Activated naive CD8-positive, alpha-beta T cell treated with anti-CD3 and anti-CD28 coated beads, Interleukin-2, amount 50 U/mL, for 16 hours (primary cell): ENCODE measurements at places on chromosomes 12 and 14.

DNA sequence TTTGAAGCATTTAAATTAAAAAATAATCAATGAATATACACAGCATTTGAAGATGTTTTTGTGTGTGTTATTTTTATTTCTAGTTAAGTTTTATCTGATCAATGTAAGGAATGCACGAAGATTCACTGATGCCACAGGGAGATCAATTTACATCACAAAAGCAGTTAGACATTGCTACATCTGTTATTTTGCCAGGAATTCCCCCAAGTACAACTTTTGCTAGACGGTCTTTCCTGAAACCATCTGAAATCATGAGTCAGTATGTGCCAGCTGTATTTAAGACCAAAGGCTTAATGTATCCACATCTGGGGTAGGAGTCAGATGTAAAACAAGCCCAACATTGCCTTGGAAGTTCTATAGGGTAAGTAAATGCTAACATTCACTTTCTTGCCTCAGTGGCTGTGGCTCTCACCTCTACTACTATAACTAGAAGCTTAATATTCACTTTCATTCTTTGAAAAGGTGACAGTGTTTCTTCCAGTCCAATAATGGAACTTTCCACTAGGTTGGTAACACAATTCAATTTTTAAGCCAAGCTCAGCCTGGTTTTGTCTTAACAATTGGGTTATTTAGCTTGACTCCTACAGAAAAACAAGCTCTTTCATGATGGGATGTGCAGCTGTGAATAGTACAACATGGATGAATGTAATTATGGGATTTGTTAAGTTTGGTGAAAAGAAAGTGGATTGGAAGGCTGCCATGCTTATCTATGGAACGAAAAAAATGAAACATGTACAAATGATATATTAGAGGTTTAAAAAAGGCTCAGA lies 385.4 kb upstream of the TMEM132C start:
- no peak for DNase-seq

DNA sequence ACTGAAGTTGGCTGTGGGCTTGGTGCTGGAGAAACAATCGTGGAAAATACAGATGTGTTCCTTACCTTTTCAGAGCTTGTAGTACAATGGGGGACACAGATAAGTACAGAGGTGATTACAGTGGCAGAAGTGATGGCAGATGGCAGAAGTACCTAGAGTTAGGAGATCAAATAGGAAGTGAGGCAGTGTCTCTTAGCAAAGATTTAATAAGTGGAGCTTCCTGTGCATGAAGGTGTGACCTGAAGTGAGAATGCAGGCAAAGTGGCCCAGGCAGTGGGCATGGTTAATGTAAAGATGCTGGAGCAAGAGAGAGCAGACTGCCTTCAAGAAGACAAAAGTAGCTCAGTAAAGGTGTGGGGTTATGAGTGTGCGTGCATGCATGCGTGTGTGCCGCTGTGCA lies 16.0 kb downstream of the LRRK2 start:
- no peak for DNase-seq

GRCh38 chr14:44494137-44494536 lies 12.9 kb downstream of the FSCB start:
- DNase-seq = no peak

- DNase-seq = no peak
Measured at GRCh38 chr14:32004300-32004699, 72.8 kb upstream of the ARHGAP5 start.

DNA sequence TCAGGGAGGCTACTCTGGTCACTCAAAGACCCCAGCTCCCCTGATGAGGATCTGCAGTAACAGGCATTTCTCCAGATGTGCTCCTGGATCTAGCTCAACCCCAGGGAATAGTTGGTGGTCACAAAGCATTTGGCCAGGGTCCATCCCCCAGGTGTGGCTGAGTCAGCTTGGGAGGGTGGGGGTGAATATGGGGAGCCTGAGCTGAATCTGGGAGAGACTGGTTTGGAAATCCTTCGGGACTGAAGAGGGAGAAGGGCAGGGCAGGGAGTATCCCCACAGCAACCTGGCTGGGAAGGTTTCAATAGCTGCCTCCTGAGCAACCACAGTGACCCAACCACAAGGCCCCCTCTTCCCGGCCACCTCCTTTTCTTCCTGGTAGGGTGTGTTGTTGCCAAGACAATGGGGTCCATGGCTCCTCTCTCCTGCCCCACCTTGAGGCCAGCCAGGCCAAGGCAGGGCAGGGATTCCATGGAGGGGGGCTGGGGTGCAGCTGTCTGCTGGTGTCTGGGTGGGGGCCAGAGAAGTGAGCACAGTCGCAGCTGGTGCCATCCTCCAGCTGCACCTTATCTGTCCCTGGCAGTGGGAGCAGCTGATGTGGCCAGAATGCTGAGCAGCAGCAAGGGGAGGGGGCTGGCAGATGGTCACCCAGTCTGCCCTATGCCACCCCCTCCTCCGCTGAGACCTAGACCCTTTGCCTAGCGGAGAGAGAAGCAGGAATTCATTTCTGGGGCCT lies 5.5 kb downstream of the ASIC1 start:
- DNase-seq = no peak

GRCh38 chr12:108087900-108088299 lies 41.2 kb upstream of the WSCD2 start:
- DNase-seq = no peak

DNA sequence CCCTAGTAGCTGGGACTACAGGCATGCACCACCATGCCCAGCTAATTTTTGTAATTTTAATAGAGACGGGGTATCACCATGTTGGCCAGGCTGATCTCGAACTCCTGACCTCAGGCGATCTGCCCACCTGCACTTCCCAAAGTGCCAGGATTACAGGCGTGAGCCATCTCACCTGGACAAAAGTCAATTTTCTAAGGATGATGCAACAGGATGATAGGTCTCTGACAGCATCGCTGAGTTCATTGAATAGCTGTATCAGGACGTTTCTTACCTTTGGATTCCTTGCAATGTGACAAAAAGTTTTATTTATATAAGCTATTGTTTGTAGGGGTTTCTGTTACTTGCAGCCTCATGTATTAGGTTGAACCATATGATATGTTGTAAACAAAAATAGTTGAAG lies 55.5 kb upstream of the PCED1B start:
- DNase-seq = no peak

DNA sequence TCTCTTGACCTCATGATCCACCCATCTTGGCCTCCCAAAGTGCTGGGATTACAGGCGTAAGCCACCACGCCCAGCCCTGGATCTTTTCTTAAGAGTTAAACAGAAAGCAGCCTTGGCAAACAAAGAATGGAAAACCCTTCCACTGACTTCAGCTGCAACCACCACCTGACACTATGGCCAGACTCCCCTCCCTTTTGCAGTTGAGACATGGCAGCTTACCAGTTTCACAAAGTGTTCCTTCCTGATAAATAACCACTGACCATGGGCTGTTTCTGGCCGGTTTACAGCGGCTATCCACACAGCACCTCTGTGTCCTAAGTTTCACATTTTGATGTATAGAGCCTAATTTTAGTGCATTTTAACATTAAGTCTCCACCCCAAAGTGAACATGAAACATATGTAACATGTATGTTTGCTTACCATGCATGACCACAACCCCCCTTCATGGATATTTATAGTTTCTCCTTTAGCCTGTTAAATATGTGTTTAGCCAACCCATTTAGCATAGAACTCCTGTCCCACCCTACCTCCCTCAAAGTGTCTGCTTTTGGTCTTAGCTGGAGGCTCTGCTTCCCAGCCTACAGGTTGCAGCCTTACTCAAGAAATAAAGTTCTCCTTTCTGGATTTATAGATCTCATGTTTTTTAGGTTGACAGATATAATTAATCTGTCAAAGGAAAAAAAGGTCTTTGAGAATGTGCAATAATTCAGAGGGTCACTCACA lies 32.7 kb upstream of the RAB21 start:
- no peak for DNase-seq

DNA sequence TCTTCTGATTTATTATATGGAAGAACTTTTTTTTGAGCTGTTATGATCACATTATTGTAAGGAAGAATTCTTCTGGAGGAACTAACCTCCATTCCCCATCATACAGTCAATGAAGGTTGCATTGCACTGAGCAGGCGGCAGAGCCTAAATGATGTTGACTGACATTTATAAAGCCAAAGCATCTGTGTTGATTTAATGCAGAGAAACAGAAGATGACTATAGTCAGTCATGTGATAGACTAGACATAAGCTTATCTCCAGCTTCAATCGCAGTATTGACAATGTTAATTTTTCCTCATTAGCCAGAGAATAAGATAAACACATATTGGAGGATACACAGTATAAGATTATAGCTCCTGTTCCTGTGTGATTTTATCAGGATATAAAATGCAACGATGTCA lies 82.0 kb downstream of the PRICKLE1 start:
- no peak for DNase-seq

DNA sequence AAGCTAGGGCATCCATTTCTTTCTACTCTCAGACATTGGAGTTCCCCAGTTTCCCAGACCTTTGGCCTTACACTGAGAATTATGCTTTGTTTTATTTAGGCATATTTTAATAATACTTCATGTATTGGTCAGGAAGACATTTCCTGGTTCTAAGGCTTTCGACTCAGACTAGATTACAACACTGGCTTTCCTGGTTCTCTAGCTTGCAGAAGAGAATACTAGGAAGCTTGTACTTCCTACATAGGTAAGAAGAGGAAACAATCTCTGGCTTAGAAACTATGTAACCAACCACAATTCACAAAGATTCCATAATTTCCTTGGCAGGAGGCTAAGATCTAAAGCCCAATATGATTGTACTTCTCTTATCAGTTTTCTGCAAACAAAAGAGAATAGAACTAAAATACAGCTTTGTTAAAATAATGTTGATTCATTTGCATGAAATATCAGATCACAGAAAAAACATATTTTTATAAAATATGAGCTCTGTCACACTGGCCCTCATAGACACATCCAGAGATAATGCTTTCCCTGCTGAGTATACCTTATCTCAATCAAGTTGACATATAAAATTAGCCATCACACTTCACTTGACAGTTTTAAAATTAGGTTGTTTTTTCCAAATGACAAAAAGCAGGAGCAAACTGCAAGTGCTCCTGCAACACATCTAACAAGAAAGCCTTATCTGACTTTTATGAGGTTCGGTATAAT lies 30.5 kb downstream of the CLEC2D start:
- no peak for DNase-seq

DNA sequence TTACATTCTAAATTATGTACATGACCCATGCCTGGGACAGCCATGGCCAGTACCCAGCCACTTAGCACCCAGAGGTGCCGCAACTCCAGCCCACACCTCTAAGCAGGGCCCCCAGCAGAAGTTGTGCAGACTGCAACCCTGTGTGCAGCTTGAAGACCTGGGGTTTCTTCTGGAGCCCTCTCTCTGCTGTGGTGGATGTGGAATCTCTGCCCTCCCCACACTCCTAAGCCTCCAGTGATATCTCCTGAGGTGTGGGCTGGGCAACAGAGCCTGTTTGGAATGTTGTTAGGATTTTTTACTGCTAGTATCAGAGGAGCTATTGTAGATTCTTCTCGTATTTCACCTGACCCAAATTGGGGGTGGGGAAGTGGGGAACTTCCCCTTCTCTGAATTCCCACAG lies 59.4 kb upstream of the TUNAR start:
- no peak for DNase-seq

- no peak for DNase-seq
Measured at GRCh38 chr12:105278043-105278697, 42.2 kb upstream of the APPL2 start.

DNA sequence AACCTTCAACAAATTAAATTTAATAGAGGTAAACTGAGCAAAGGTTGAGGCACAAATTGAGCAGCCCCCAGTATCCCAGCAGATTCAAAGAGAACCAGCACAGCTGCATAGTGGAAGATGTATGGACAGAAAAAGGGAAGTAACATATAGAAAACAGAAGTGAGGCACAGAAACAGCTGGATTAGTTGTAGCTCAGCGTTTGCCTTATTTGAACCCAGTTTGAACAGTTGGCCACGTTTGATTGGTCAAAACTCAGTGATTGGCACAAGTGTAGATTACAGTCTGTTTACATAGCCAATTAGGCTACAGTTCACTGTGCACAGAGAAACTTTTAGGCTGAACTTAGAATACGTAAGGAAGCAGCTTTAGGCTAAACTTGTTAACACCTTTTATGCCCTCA lies 315.5 kb downstream of the RMST start:
- no peak for DNase-seq

DNA sequence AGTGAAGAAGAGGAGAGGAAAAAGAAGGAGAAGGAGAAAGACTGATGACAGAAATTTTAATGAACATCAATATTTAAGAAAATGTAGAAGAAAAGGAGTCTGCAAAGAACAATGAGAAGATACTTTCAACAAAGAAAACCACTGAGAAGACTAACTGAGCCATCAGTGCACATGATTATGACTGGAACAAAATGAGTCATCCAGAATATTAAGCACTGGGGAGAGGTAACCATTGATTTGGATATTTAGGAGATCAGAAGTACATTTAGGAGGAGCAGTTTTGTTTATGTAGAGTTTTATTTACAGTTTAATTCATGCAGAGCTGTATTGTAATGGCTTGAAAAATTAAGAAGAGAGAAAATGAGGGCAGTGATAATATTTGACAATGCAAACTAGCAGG lies 159.1 kb downstream of the C12orf50 start:
- no peak for DNase-seq

DNA sequence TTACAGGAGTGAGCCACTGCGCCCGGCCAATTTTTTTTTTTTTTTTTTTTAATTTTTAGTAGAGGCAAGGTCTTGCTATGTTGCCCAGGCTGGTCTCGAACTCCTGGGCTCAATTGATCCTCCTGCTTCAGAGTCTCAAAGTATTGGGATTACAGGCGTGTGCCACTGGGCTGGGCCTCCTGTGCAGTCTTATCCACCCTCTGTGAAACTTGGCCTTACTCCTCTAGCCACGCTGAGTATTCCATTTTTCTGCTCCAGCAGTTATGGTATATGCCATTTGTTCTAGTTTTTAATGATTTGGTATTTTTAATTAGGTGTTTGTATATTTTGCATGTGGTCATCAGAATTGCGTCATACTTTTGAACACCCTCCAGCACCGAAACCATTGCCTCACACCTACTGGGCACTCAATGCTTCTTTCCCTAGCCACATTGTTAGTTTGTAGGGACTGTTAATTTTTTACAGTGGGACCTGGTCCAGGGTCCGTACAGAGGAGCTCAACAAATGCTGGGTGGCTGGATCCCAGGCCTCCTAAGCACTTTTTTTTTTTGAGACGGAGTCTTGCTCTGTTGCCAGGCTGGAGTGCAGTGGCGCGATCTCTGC lies 11.4 kb downstream of the RIOX1 start:
- no peak for DNase-seq

DNA sequence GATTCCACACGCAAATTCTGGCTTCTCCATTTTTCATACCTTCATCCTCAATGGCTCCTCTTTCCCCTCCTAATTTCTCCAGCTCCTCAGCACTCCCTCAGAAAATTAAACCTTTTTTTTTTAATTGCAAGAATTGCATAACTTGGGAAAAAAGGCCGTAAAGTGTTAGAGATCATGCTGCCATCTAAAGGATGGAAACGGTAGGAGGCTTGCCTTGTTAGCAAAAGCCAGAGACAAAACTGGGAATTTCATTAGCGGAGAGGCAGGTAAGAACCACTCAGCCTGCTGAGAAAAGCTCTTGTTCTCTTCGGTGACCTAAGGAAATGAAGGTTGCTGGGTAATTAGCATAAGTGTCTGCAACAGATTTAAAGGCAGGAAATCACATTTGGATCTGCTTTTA lies 204.3 kb downstream of the AEBP2 start:
- no peak for DNase-seq
